Glutamatergic neuron (in vitro differentiated cells): ENCODE measurements at places on chromosomes 11 and 22.
A peak's percentile ranks its signal among the peaks of the same experiment; 100 is the strongest.

GRCh38 chr11:114073828-114074381 is 14.4 kb downstream of the ZBTB16 start:
- no peak for DNase-seq

DNA sequence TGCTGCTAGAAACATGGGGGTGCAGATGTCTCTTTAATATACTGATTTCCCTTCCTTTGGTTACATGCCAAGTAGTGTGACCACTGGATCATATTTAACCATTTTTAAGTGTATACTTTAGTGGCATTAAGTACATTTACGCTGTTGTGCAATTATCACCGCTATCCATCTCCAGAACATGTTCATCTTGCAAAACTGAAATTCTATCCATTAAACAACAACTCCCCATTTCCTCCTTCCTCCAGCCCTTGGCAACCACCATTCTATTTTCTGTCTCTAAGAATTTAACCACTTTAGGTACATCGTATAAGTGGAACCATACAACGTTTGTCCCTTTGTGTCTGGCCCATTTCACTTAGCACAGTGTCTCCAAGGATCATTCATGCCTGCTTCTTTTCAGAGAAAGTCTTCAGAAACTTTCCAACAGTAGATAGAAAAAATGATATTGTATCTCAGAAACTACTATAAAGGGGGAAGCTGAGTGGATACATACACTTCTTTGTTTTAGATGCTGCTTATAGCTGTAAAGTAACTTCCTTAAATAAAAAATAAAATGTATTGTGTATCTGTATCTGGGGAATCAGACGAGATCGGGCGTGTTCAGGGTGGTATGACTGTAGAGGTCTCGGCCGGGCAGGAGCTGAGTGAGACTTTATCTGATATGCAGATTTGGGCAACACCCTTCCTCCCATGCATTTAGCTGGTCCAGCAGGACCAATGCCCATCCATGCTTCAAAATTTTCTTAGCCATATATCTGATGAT is 44.6 kb upstream of the ZBED5 start:
- no peak for DNase-seq

GRCh38 chr11:76935042-76935441 is 74.3 kb downstream of the ACER3 start:
- no peak for DNase-seq

DNA sequence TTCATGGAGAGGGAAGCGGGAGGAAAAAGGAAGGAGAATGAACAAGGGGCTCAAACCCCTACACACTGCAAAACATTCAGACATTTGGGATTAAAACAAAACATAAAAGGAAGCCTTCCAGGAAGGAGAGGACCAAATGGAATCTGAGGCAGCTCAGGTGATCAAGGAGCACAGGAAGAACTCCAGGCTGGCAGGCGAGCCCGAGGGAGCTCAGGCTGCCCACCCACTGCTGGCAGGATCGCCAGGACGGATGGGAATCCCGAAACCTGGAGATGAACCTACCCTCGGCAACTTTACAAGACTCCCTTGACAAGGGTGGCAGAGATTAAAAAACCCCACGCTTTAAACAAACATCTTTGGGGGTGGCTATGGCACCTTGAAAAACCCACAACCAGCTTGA is 5.0 kb upstream of the PYGM start:
- DNase-seq = no peak

- no peak for DNase-seq
These were observed 29.0 kb downstream of the MMP13 start for GRCh38 chr11:102926517-102926916.

DNA sequence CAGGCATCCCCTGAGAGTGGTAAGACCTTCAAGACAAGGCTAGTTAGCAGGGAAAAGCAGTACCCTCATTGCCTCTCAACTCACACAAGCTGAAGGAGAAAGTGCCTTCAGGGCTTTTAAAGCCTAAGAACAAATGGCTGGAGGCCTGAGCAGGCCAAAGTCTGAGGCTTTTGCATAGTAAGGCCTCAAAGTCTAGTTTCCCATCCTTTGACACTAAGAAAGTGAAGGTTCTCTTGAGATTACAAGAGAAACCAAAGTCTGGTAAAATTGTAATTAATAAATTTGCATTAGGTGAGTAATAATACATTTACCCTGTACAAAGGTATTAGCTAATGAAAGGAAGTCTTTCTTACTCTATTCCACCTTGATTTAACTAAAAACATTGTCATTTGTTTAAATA is 47.0 kb upstream of the CCDC89 start:
- no peak for DNase-seq

- no peak for DNase-seq
These were observed 25.0 kb upstream of the RPS13 start for GRCh38 chr11:17102462-17102861.

GRCh38 chr11:111932611-111932950 is 4.6 kb upstream of the DIXDC1 start:
- no peak for DNase-seq

DNA sequence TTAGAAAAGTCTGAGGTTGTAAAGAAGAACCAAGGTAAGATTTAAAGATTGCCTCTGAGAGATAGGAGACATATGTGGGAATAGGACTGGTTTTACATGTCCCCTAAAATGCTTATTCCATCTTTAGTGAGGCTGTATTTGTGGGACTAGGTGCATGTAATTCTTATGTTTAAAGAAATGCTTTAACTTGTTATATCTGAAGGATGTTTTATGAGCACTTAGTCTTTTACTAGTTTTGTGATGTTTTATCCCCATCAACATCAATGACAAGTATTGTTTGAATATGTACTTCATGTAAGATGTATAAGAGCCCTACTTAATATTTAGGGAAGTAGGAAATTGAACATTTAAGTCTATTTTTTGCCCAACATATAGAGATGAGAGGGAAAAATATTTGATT is 24.7 kb downstream of the GRAMD1B start:
- DNase-seq = no peak

GRCh38 chr11:30260813-30261212 is 30.0 kb downstream of the FSHB start:
- no peak for DNase-seq

DNA sequence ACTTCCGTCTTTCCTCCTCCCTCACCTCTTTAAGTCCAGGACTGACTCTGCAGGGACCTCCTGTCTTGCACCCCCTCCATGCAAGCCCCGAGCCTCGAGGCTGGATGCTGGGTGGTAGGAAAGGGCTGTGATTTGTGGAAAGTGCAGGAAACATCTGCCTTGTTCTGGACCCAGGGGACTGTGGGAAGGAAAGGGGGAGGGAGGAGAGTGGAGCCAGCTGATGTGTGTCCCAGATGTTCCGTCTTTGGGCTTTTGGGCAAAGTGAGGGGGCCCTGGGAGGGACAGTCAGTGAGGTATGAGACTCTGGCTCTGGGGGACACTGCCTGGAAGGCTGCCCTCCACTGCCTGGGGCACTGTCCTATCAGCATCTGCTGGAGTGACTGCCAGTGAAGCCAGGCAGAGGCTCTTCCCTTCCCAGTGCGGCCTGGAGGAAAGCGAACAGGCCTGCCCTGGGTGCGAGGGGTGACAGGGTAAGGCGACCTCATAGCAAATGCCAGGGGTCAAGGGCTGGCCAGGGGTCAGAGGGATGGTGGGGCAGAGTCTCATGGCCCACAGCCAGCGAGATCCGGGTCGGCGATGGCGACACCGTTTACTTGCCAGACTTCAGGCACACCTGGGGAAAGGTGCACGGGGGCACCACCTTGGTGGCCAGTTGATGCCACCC is 1.7 kb downstream of the MRGPRD start:
- DNase-seq = peak; percentile 17

DNA sequence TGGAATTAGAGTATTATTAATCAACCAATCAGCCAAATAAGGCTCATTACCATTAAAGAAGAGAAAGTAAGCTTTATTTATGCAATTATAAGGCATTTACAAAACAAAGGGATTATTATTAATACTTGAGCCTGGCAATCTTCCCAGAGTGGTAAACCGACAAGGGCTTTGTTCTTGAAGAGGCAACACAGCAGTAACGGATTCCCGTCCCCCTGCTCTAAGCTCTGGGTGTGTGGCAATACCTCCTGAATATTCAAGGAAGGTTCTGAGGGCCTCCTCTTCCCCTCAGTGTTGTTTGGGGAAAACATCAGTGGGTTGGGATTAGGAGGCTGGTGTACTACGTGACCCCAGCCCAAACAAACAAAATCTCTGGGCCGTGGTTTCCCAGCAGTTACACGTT is 176.5 kb downstream of the TENM4 start:
- no peak for DNase-seq

DNA sequence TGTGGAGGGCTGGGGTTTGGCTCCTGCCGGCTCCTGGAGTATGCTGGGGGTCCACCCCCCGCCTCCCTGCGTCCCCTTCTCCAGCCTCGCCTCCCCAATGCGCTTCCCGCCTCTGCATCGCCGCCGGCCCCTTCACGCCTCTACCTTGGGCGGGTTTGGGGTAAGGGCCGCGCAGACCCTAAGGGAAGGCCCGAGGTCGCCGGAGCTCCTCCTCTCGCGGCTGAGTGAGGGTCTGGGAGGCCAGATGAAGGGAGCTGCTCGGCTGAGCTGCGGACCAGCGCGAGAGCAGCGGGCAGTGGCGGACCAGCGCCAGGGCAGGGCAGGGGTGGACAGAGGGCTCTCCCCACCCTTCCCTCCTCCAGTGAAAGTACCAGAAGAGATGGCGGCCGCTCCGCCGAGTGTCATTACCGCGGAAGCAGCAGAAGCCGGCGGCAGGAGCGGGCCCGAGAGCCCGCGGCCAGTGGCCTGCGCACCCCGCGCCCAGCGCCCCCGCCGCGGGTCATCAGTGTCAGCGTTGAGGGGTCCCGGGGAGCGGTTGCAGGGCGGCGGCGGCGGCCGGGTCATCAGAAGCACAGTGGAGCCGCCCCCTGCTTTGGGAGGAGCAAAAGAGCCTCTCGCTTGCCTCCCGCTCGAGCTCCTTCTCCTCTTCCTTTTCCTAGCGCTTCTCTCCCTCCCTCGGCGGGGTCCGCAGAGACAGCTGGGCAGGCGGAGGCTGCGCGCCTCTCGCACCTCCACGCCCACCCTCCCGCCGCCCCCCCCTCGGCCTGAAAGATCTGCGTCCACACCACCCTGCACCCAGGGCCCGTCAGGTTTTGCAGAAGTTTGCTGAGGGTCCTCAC is 255.6 kb upstream of the CADM1 start:
- DNase-seq = peak; percentile 79

- DNase-seq = no peak
These were observed 13.1 kb downstream of the OR5AK2 start for GRCh38 chr11:57001674-57002401.

DNA sequence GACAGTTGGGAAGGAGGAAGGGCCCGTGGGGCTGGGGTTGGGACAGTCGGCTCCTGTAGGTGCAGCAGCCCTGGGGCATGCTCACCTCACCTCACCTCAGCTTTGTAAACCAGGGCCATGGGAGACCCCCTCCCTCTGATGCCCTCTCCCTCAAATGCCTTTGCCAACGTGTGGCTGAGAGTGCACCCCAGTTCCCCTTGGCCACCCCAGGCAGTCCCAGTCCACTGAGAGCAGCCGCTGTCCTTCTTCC is 4.2 kb upstream of the NEAT1 start:
- DNase-seq = no peak

- DNase-seq = no peak
These were observed 982 bp upstream of the SHANK3 start for GRCh38 chr22:50671641-50672040.

DNA sequence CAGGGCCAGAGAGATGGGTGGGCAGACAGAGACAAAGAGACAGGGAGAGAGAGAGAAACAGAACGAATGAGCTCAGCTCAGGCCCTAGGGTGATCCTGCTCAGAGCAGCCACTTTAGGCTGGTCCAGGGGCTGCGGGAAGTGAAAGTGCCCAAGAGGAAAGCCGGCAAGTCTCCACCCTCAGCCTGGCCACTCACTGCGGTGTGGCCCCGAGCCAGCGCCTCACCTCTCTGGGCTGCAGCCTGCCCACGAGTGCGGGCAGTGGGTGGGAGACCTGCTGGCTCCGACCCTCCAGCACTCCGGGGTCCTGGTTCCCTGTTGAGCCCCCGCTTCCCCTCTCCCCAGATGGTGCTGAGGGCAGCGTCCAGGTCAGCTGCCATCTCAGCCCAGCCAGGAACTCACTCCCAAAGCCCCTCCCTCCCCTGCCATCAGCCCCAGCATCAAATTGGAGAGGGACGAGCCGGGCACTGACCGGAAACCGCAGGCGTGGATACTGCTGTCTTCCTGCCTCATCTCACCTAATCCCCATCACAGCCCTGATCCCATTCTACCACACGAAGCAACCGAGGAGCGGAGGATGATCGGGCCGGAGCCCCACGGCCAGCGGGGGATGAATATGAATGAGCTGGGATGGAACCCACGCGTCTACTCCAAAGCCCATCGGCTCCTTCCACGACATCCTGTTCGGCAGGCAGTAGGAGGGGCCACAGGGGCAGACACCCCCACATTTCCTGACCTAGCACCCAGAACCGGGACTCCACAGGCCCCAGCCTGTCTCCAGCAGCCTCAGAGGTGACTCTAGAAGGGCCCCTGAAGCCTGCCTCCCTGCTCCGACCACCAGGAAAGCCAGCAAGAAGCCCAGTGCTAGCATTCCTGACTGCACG is 16.9 kb downstream of the ELFN2 start:
- DNase-seq = no peak

- DNase-seq = no peak
These were observed 10.8 kb downstream of the ARAP1 start for GRCh38 chr11:72741429-72741833.

DNA sequence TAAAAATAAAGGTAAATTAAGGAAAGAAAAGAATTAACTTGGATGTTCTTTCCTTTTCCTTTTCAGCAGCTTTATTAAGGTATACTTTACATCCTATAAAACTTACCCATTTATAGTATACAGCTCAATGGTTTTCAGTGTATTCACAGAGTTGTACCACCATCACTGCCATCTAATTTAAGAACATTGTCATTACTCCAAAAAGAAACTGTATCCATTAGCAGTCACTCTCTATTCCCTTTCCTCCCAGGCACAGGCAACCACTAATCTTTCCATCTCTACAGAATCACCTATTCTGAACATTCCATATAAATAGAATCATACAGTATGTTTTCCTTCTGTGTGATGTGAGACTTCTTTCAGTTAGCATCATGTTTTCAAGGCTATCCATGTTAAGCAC is 38.9 kb upstream of the TNRC6B start:
- no peak for DNase-seq

- no peak for DNase-seq
These were observed 121.0 kb downstream of the LUZP2 start for GRCh38 chr11:24617856-24618255.

DNA sequence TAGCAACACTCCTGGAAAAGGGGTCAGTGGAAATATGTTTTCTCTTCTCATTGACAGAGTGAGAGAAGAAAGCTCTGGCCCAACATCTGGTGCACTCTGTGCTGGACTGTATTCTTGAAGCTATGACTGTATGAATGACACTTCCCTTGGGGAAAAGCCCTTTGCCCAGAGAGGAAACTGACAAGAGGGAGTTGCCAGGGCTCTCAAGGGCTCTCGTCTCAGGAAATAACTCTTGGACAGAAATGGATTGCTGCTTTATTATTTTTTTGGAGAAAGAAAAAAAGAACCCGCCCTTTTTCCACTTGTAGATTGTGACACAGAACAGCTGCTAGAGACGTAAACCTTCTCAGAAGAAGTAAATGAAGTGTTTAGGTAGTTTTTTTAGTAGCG is 11.4 kb downstream of the ETS1 start:
- DNase-seq = no peak

DNA sequence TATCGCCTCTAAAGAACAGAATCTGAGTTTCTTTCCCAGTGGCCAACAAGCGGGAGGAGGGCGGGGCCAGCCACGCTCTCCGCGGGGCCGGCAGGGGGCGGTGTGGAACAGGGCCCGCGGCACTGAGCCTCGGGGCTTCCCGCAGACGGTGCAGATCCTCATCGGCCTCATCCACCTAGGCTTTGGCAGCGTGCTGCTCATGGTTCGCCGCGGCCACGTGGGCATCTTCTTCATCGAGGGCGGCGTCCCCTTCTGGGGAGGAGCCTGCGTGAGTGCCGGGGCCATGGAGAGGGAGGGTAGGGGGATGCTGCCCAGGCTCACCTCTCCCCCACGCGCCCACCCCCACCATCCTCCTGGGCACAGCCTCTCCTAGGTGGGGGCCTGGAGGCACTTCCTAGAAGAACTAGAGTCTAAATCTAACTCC is 10.7 kb downstream of the MS4A15 start:
- DNase-seq = peak; percentile 50
